ENCODE measurements at places on chromosomes 2 and 18.

DNA sequence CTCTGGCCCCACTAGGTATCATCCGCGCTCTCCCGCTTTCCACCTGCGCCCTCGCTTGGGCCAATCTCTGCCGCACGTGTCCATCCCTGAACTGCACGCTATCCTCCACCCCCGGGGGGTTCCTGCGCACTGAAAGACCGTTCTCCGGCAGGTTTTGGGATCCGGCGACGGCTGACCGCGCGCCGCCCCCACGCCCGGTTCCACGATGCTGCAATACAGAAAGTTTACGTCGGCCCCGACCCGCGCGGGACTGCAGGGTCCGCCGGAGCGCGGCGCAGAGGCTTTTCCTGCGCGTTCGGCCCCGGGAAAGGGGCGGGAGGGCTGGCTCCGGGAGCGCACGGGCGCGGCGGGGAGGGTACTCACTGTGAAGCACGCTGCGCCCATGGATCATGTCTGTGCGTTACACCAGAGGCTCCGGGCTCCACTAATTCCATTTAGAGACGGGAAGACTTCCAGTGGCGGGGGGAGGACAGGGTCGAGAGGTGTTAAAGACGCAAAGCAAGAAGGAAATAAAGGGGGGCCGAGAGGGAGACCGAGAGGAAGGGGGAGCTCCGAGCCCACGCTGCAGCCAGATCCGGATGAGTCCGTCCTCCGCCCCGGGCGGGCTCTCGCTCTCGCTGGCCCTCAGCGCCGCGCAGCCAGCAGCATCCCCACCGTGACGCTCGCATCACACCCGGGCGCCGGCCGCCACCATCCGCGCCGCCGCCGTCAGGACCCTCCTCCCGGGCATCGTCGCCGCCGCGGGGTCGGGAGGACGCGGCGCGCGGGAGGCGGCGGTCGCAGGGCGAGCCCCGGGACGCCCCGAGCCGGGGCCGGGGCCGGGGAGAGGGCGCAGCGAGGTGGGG lies 664 bp downstream of the NETO1 start:
- no peak for DNase-seq

- peak; percentile 97 for DNase-seq
Measured at GRCh38 chr2:234881413-234882241, 70.2 kb upstream of the SH3BP4 start.

GRCh38 chr2:31476511-31477180 lies 62.1 kb upstream of the XDH start:
- DNase-seq: no peak

DNA sequence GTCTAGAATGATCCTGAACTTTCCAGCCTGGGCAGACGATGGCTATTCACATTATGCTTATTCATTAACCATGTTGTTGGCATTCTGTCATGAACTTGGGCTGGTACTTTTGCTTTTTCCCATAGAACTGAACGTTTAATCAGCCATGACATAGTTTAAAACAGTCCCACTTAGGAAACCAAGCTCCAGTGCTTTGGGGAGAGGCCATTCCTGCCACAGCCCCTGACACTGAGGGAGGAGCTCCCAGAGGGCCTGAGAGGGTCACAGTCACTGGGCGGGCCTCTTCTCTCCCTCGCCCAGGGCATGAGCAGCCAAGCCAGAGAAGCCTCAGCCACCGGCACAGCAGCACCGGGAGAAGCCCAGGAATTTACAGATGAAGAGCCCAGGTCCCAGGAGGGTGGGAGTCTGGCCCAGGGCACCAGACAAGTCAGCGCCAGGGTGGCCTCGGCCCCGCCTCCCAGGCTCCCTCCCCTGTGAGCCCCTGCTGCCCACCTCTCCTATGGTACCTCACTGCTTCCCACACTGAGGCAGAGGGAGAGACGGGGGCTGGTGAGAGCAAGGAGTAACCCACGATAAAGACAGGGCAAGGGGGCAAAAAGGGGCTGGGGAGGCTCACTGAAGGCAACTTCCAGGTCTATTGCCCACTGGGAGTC lies 33.6 kb downstream of the MAL start:
- DNase-seq: peak; percentile 63

- no peak for DNase-seq
Measured at GRCh38 chr18:22034276-22034675, 135.1 kb upstream of the GATA6 start.
